Stimulated activated CD8-positive, alpha-beta memory T cell treated with anti-CD3 and anti-CD28 coated beads, Interleukin-7, amount 100 ng/mL, for 4 hours (primary cell): ENCODE measurements at places on chromosomes 16 and 17.

DNA sequence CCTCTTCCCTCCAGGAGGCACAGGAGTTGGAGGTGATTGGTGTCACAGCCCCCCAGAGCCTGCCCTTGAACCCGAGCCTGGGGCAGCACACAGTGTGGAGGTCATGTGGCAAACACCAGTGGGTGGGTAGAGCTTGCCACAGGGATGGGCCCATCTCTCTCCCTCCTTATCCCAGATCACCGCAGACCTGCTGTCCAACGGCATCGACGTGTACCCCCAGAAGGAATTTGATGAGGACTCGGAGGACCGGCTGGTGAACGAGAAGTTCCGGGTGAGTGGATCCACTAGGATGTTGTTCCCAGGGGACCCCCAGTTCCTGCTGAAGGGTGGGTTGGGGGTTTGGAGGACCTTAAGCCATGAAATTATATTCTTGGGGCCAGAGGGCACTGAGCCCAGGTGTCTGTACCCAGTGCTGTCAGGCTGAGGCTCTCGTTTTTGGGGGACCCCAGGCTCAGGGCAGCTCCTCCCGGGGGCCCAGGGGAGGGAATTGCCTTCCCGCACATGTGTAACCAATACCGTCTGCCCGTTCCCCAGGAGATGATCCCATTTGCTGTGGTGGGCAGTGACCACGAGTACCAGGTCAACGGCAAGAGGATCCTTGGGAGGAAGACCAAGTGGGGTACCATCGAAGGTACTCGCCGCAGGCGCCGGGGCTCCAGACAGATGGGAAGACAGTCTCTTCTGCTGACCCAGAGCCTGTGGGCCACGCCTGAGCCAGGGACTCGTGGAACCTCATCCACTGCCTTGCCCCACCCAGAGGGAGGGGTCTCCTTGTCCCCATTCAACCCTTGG is 351.9 kb downstream of the SEC14L1 start:
- DNase-seq = no peak

DNA sequence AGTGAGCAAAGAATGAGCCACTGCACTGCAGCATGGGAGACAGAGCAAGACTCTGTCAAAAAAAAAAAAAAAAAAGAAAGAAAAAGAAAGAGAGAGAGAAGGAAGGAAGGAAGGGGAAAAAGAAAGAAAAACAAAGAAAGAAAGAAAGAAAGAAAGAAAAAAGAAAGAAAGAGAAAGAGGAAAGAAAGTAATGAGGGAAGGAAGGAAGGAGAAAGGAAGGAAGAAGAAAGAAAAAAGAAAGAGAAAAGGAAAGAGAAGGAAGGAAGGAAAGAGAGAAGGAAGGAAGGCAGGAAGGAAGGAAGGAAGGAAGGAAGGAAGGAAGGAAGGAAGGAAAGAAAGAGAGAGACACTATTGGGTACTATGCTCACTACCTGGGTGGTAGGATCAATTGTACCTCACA is 122.2 kb upstream of the ERCC4 start:
- no peak for DNase-seq

- no peak for DNase-seq
Observed at GRCh38 chr17:8212312-8213180, 2.2 kb upstream of the AURKB start.

GRCh38 chr17:72614476-72614870 is 478.0 kb downstream of the SLC39A11 start:
- no peak for DNase-seq

GRCh38 chr16:52676959-52677358 is 130.0 kb upstream of the TOX3 start:
- no peak for DNase-seq

DNA sequence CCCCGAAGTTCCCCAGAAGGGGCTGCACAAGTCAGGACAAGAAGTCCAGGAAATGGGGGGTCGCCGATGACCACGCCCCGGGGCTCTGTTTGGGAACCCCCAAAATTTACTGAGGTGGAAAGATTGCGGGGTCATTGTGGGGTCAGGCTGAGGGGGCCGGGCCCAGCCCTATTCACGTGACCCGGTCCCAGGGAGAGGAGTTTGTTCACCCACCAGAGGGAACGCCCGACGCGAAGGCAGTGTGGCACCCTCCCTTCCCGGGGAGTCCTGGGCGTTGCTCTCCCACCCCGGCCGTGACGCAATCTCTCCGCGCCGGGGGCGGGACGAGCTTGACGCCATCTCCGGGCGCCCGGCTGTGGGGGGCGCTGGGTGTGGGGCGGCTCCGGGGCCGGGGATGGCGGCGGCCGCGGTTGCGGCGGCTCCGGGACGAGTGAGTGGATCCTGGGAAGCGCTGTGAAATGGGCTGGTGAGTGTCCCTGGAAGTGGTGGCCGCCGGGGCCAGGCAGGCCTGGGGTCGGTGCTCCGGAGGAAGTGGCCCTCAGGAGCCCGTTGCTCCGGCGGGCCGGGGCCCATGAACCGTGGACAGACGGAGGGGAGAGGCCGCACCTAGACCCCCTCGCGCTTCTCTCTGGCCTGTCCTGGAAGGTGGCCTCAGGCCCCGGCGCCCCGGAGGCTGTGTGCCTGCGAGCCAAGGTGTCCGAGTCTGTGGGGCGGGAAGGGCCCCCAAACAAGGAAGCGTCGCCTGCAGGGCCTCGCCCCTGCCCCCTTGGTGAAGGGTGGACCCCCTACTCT is at the start of gene ATXN1L:
Gene ATXN1L (plus strand): TSS at position 338 of the 792 bp plus-strand sequence. CDS start 3,765 bp downstream, outside the sequence.
- peak; percentile 87 for DNase-seq

- DNase-seq = no peak
Observed at GRCh38 chr17:63124536-63124935, 158.5 kb downstream of the TANC2 start.

DNA sequence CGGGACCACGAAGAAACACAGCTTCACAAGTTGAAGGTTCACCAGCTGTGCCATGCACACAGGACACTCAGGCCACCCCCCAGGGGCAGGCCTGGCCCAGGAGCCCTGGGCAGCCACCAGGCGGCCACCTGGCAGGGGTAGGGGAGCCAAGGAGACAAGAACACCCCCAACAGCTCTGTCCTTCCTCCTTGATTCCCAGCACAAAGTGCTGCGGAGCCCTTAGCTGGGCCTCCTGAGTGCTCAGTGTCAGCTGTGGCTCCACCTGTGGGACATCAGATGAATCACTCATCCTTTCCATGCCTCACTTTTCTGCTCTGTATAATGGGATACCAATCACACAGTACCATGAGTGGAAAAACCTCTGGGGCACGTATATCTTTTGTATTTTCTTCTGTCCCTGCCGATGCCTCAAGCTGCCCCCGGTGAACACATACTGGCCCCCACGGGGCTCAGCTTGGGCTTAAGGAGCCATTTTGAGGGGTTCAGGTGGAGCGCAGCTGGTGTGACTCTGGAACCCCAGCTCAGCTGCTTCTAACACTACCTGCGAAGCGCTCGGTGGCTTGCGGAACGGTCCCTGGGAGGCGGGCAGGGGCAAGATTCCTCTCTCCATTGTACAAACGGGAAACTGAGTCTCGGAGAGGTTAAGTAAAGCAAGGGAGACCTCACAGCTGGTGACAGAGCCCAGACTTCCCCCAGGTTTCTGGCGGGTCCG is 12.0 kb downstream of the GALK1 start:
- no peak for DNase-seq

- DNase-seq = no peak
Observed at GRCh38 chr17:68249354-68249765, 1.5 kb downstream of the AMZ2 start.

DNA sequence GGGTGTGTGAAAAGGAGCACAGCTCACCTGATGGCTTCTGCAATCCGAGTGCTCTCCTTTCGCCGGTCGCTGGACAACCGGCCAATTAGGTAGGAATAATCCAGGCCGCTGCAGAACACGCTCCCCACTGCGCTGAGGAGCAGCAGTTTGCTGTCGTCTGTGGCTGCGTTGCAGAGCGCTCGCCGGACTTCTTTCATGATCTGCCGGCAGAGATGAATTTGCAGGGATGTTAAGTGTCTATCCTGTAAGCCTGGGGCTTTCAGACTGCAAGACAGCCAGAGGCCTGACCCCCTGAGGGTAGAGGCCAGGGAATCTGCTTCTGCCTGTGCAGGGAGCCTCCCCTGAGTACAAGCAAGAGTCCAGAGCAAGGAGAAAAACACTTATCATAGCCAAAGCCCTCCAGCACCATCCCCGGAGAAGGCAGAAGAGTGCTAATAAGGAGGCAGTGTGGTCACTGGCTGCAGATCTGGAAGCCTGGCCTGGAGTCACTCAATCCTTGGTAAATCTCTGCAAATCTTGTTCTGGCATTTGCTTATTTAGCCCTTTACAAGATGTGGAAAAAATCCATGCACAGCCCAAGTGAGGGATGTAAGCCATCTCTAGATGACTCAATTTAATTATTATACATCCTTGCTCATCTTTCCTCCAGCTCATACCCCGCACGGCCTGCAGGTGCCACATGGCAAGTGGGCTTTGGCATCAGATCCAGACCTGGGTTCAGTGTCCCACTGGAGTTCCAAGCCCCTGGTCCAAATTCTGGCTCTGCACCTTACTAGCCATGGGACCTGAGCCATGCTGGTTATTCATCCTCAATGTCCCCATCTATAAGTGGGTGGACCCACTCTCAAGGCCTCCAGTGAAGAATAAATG is 80.2 kb downstream of the DYNLRB2 start:
- no peak for DNase-seq

GRCh38 chr17:34154961-34155730 is 99.9 kb upstream of the CCL2 start:
- DNase-seq = no peak

GRCh38 chr17:43820759-43821158 is 12.2 kb downstream of the MPP3 start:
- no peak for DNase-seq

DNA sequence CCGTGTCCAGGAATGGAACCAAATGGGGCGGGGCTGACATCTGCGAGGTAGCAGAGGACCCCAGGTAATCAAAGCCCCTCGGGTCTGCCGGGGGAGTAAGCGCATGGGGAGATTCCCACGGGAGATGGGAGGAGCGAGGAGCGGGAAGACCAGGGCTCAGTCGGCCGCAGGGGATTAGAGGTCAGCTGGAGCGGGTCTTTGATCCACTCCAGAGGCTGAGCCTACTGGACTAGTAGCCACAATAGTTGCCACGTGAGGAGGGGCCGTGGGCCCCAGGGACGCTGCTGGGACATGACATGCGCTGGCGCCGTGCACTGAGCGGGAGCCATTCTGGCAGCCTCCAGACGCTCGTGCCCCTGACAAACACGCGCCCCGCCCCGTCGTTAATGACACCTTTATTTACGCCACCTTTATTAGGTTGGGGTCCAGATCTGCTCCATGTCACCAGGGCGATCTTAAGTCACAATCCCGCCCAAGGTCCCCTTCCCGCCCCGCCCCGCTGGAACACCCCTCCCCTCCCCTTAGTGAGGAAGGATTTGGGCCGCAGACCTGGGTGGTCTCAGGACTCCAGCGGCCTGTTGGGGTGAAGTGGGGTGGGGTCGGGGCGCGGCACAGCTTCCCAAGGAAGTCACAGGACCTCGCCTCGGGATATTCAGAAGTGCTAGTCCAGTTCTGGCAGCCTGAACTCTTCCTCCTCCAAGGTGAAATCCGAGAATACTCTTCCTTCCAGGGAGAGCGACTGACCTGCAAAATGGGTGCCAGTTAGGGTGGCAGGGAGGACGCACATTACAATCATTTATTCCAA is 15.0 kb downstream of the PPY start:
- DNase-seq = no peak

GRCh38 chr17:77356690-77357201 is 216.0 kb downstream of the SEC14L1 start:
- no peak for DNase-seq

- DNase-seq = no peak
Observed at GRCh38 chr16:80158766-80159165, 382.0 kb upstream of the DYNLRB2 start.

DNA sequence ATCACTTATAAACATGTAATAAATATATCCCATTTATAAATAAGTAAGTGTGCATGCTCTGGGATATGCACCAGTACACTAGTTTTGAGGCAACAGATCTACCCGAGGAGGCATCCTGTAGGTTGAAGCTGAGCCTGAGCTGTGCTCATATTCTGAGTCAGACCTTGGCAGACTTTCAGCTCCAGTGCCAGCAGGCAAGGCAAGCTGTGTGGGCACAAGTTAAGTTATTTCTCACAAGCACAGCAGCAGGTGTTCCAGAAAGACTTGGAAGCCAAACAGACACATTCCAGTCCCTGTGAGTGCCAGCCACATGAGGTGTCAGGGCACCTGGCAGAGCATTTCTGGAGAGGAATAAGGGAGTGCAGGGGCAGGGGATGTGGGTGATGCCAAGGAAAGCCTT is 1.3 kb upstream of the CLEC19A start:
- no peak for DNase-seq
